T-cell (primary cell): ENCODE measurements at places on chromosomes 2 and 18.

DNA sequence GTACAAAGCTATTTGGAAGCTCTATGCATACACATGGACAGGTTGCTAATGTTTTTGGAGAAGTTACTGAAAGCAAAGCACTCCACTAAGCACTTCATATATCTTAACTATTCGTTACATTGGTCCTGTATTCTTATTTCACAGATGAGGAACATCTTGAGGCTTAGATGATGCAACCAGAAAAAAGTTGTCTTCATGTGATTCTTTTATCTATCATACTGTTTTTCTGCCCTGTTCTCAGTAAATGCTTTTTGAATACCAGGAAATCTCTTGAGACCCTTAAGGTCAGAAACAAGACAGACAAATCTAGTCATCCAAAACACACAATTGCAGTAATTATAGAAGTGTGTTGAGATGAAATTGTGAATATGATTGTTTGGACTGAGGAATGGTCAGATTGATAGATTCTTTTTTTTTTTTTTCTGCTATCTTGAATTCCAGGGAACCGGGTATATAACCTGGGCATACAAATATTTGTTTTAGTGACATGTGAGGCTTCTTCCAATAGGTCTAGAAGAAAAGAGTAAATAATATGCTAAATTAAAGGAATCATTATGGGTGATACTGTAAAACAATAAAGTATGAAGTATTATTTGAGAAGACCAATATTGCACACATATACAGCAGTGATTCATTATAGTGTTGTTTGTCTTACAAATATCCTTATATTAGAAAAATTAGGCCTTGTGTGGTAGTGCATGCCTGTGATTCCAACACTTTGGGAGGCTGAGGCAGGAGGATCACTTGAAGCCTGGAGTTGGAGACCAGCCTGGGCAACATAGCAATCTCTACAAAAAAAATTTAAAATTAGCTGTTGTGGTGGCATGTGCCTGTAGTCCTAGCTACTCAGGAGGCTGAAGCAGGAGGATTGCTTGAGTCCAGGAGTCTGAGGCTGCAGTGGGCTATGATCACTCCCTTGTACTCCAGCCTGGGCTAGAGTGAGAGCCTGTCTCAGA is 33.7 kb downstream of the EHBP1 start:
- DNase-seq = no peak

GRCh38 chr2:130720528-130720927 is 8.3 kb upstream of the GPR148 start:
- no peak for DNase-seq

DNA sequence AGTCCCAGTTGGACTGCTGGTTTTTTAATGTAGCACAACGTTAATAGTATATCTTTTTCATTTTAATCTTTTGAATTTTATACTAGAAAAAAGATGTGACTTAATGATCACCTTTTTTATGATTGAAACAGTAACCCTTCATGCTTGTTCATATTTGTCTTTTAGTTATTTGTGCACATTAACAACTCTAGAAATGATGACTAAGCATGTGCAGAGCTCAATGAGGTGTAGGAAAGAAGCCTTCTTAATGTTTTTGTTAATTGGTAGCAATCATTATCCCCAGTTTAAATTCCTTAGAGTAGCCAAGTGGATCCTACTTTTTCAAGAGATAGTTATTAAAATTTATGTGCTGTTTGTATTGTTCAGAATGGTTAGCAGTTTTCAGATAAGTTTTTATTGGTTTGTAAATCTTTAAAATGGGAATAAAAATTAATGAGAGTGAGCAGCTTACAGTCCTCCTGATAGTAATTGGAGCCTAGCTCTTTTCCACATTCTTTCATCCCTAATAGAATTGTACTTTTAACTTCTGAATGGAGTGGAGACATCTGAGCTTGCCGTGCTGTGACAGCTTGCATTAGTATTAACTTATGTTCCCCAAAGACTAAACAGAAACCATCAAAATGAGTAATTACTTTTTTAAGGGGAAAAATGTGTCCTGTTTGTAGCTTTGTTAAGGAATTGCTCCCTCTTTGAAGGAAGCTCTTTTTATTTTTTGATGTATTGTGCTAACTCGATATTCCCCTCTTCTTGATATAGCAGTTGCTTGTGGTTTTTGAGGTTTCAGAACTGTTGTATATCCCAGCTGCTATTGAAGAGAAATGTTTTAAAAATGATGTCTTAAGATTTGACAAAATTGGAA is 17.3 kb downstream of the PIK3C3 start:
- no peak for DNase-seq

- peak; percentile 30 for DNase-seq
Observed at GRCh38 chr2:201363857-201364560, 6.9 kb upstream of the FLACC1 start.

- DNase-seq = no peak
Observed at GRCh38 chr2:219198974-219199373, 7.6 kb upstream of the ZFAND2B start.
